T follicular helper cell (primary cell): ENCODE measurements at places on chromosomes 5 and 9.

DNA sequence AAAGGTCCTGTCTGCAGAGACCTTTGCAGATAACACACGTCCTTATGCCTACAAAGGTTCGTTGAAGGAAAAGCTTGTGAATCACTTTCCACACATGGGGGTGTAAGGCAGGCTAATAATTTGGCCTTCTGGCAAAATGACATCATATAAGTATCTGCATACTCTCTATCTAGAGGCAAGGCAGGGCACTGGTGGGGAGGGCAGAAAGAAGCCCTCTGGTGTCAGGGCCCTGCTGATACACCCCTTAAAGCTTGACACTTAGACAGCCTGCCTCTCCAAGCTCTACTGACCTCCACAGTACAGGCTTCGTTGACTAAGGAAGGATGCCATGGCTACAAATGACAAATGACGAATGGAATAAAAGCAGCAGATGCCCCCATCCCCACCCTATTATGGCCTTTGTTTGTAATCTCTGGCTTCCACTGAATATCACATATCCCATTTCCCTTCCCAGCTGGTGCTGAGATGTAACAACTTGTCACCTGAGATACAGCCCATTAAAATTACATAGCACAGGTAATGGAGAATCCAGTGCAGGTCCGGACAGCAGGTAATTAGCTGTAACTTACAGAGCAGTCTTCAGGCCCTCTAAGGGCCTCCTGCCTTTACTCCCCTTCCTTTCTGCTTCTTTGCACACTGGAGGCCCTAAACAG lies 76.9 kb upstream of the IFNK start:
- DNase-seq: no peak

- no peak for DNase-seq
Observed at GRCh38 chr9:123048748-123049147, 15.3 kb downstream of the GPR21 start.

DNA sequence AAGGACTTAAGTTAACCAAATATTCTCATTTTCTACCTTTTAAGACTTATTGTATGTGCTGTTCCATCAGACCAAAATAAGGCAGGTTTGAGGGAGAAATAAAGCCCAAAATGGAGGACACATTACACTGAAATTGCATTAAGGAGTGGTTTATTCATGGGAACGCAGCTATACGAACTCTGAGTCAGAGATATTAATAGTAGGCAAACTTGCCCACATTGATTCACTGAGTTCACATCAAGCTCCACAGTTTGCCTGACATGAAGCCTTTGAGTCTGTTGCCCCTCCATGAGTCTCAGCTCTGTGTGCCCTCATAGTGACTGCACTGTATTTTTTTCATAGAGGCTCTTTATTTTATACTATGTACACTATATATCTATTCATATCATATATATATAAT lies 135.0 kb upstream of the SNX2 start:
- DNase-seq: no peak

- no peak for DNase-seq
Observed at GRCh38 chr9:8611153-8611552, 811.6 kb upstream of the DMAC1 start.

DNA sequence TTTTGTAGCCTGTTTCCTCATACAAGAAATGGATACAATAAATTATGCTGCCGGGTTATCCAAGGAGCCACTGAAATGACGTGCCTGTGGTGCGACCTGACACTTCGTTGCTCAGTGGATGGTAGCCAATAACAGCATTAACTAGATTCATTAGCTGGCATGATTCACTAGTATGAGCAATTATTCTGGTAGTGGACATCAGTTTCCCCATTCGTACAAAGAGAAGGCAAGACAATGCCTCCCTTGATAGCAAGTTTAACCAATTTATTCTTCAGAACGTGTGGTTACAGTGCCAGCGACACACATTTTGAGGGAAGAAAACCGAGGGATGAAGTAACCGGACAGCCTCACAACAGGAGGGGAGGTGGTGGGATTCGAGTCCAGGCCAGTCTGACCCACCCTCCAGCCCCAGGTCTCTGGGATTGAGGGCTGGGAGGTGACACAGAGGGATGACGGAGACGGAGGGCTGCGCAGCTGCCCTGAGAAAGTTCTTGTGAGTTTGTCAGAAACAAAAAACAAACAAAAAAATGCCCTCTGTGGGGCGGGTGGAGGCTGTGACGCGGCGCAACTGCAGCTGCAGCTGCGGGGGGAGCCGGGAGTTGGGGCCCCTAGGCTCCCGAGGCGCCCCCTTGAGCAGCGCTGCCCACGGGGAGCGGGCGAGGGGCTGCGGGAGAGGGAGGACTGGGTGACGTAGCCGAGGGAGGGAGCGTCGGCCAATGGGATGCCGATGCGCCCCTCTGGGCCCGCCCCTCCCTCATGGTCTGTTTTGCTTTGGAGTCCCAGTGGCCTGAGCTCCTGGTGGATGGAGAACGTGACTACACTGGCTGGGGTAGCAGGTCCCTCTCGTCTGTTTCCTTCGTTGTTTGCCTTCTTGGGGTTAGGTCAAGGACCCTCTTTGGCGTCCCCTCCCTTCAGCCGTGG lies 10.9 kb downstream of the LHX2 start:
- DNase-seq: no peak

DNA sequence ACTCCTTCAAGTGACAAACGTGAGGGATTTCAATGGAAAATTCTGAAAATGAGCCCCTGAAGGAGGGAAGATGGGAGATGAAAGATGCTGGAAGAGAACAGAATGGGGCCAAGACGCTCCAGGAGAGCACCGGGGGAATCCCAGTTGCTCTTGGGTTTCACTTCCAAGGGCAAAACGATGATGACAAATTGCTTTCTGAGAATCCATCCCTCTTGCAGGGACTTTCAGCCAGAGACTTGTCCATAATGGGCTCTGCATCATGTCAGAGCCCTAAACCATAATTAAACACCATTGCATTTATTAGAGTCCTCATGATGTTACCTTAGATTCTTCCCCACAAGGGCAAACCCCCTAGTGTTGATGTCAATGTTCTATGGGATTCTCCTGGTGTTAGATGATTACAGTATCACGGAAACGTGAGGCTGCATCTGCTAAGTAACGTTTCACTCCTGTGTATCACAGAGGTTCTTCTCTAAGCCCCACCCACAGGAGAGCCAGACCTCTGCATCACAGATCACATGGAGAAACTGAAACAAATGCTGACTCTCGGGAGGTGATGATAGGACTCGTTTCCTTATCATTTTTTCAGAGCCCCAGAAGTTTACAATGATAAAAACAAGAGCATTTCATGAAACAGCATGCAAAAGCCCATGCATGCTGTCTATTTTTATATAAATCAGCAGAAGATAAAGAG lies 114.4 kb downstream of the TENT4A start:
- peak; percentile 17 for DNase-seq

DNA sequence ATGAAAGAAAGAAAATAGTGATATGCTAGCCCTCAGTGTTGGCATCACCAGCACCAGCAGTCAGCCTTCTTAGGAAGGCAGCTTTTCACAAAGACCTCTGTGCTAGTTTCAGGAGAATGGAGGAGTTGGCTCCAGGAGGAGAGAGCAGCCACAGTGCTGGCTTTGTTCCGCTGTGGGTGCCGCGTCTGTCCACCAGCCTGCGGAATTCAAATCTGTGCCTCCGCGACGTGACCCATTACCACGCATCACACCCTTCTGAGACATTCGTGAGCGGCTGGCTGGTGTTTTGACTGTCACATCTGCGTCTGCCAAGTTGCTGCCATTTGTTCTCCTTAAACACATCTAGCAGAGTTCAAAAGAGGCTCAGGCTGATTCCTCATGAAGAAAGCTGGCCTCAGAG lies 34.4 kb downstream of the SNX18 start:
- DNase-seq: no peak

- DNase-seq: no peak
Observed at GRCh38 chr5:138275379-138275782, 960 bp upstream of the GFRA3 start.

DNA sequence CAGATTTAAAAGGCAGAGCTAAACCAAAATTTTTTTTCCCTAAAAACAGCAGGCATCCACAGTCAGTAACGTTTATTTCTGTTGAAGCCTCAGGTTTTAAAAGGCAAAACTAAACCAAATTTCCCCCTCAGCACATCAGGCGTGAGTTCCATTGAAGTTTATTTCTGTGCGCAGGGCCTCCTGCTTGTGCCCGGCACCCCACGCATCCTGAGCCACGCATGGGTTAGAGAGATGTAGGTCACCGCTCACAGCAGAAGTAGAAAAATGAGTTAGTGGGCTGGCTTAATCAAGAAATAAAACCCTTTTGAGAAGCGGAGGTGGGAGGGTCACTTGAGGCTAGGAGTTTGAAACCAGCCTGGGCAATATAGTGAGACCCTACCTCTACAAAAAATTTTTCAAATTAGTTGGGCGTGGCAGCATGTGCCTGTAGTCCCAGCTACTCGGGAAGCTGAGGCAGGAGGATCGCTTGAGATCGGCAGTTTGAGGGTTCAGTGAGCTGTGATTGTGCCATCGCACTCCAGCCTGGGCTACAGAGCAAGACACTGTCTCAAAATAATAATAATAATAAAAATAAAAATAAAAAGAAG lies 75.6 kb upstream of the SPIN1 start:
- DNase-seq: no peak

DNA sequence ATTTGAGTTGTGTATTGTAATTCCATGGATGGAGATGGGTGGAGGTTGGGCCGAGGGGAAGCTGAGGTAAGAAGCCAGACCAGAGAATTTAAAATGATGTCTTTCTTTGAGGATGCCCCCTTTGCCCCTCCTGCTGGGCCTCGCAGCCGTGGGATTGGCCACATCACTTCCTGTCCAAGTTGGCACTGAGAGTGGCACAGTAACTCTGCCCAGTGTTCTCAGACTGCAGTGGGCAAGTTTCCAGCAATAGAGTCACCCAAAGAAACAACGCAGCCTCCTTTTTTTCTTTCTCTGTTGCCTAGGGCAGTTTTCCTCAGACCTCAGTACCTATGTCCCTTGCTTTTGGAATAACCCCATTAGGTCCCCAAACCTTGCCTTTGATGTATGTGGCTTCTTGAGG lies 306.6 kb upstream of the DMRT1 start:
- no peak for DNase-seq

DNA sequence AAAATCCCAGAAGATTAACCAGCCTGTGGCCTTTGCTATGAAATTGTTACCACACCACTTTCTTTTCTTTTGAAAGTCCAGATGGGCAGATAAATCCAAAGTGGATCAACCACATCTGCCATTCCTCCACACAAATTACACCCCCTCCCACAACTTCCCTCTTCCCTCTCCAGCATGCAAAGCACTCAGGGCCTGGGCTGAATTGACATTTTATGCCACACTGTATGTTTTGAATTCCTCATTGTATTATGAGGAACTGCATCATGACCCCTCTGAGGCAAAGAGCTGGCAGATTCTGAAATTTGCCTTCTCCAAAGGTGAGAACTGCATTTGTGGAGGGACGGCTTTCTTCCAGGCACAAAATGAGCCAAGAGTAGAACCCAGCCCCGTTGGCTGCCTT lies 589.2 kb upstream of the KLF4 start:
- DNase-seq: no peak

DNA sequence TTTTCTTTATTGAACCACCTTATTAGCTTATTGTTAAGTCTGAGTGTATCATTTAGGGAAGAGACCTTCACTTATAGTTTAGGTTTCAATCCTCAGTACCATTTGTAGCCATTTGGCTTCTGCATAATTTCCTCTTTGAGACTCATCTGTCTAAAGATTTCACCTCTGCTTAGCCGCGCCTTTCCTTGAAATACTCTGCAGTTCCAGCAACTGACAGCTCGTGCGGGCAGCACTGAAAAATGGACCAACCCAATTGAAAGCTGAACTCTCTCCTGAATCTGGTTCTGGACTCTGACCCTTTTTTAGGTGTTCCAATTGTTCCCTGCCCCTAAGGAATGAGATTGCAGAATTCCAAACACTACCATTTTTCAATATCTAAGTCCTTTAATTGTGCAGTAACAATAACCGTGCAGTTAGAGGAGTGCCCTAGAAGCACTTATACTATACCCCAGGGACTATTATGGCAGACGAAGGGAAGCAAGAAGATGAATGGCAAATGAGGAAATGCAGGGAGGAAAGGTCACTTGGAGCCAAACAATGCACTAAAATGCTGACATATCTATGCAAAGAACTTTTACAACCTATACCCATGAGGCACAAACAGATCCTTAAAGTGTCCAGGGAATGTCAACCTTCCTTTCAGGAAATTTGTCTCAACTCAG lies 50.1 kb upstream of the PDE4D start:
- DNase-seq: no peak

DNA sequence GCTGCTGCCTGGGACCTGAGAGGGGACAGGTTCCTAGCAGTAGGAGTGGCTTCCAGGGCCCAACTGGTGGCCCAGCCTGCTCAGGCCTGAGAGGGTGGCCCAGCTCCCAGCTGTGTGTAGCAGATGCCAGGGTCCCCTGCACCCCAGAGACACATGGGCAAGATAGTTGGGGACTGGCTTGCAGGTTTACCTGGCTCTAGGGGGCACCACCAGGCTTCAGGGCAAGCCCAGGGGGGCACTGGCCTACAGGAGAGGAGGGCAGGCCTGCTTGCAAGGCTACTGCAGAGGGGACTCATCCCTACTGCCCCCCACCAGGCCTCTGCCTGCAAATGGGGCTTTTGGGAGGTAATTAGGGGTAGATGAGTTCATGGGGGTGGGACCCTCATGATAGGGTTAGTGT lies 123.3 kb downstream of the ZNF354C start:
- DNase-seq: no peak

- DNase-seq: no peak
Observed at GRCh38 chr9:92522983-92523970, 12.5 kb downstream of the ECM2 start.

- DNase-seq: no peak
Observed at GRCh38 chr5:157046041-157046440, 12.9 kb downstream of the HAVCR1 start.

DNA sequence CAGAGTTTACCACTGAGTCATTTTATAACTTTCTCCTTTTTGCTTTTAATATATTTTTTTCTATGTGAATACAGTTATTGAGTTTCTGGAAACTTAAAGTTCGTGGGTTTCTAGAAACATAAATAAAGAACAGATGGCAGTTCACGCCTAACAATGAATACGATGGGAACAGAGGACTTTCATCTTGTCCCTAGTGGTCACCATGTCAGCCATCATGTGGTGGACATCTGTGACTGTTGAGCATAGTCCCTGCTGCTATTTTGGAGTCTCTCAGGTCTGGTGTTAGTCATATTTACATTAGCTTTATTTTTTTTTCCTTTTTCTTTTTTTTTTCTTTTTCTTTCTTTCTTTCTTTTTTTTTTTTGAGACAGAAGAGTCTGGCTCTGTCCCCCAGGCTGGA lies 85.3 kb downstream of the XRCC4 start:
- no peak for DNase-seq

DNA sequence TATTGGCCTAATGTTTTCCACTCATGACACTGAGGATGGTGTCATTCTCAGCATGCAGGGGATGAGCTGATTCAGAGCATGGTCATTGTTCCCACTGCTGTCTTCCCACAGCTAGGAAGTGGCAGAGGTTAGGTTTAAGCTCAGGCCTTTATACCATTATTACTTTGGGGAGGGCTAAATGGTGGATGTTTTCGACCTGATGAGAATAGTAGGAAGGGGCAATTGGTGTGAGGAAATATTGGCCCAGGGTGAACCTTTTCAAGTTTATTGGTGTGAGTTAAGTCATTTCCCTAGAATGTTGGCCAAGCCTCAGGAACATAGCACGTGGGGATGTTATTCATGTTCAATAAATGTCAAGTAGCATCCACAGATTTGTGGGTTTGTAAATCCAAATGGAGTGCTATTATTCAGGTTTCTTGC lies 59.6 kb downstream of the ARHGAP26 start:
- no peak for DNase-seq
